Epithelial cell of proximal tubule (primary cell): ENCODE measurements at places on chromosomes 6 and 20. TPM values are rescaled to one million over a fixed set of nuclear protein-coding genes. Genes with fewer than 3 reads are reported as not detected.

Gene GTSF1L
- total RNA-seq = not detected in 2 replicates

Gene MUCL3
- total RNA-seq = under 0.01 and 0.07 TPM in 2 replicates

Gene RFX6
- not detected in 2 replicates for total RNA-seq

Gene TPBG
- 21.6 and 25.7 TPM in 2 replicates for total RNA-seq

Gene SCUBE3
- total RNA-seq = 0.51 and 1.2 TPM in 2 replicates

Gene BIRC7
- total RNA-seq = 1.1 and 10.6 TPM in 2 replicates

Gene CEP85L
- total RNA-seq = 2.2 and 3.3 TPM in 2 replicates

Gene ELOVL4
- total RNA-seq = 2.1 and 2.6 TPM in 2 replicates

Gene LHFPL5
- 0.12 TPM in 1 of 2 replicates, not detected in the other for total RNA-seq

Gene TGM2
- 137 and 150 TPM in 2 replicates for total RNA-seq

Gene CST4
- not detected in 2 replicates for total RNA-seq

Gene ZC3H12D
- total RNA-seq = 0.07 and 0.17 TPM in 2 replicates

Gene PRR18
- 0.94 TPM in 1 of 2 replicates, not detected in the other for total RNA-seq

Gene BLOC1S5
- total RNA-seq = 10.9 and 14.8 TPM in 2 replicates

Gene STMND1
- 0.14 TPM in 1 of 2 replicates, not detected in the other for total RNA-seq
